CD4-positive, alpha-beta T cell (primary cell): ENCODE measurements at places on chromosomes 5 and 9.

GRCh38 chr5:158881091-158881880 lies 218.4 kb downstream of the EBF1 start:
- DNase-seq = no peak

GRCh38 chr9:92325991-92326500 lies 293 bp downstream of the CENPP start:
- no peak for DNase-seq

DNA sequence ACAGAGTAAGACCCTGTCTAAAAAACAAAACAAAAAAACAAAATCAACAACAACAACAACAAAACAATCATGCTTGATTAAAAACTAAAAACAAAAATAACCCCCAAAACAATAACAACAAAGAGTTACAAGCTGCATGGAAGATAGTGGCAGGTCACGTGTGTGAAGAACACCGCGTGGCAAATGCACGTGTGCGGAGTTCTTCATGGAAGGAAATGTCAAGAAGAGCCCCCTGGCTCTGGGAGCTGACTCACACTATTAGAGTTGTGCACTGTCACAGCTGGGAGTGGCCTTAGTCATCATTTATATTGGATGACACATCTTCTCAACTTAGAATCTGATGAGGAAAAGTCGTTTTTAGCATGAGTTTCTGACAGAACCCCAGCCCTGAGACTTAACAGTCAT lies 110.5 kb downstream of the JMY start:
- DNase-seq = no peak

DNA sequence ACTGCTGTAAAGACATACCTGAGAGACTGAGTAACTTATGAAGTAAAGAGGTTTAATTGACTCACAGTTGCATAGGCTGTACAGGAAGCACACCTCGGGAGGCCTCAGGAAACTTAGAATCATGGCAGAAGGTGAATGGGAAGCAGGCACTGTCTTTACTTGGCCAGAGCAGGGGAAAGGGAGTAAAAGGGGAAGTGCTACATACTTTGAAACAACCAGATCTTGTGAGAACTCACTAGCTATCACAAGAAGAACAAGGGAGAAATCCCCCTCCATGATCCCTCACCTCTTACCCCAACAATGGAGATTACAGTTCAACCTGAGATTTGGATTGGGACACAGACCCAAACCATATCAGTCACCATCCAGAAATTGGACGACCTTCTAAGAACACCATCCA lies 1285.8 kb upstream of the CDH9 start:
- no peak for DNase-seq

GRCh38 chr9:87119328-87119881 lies 172.1 kb upstream of the GAS1 start:
- no peak for DNase-seq

GRCh38 chr5:85340790-85341189 lies 956.1 kb upstream of the EDIL3 start:
- DNase-seq = no peak

GRCh38 chr5:58259685-58260152 lies 200.2 kb downstream of the PLK2 start:
- no peak for DNase-seq

GRCh38 chr9:94771096-94771495 lies 44.6 kb downstream of the AOPEP start:
- no peak for DNase-seq

GRCh38 chr9:106075960-106076327 lies 381.6 kb downstream of the TMEM38B start:
- no peak for DNase-seq

GRCh38 chr5:132471151-132471907 lies 19.2 kb downstream of the IRF1 start:
- no peak for DNase-seq

- no peak for DNase-seq
Observed at GRCh38 chr5:42944989-42945388, 95.1 kb downstream of the ANXA2R start.

DNA sequence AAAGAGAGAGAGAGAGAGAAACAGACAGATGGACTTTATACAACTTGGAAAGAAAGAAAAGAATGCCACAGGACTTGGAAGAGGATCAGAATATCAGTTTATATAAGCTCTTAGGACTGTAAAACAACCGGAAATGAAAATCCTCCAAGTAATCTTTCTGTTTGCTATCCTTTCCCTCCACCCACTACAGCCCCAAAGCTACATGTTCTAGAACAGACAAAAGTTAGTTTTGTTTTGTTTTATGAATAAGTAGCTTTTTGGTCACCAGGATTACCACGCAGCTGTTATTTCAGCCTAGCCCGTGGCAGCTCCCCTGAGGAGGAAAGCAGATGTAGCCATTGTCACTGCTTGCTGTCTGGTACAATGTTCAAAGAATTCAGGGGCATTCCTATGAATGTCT lies 66.6 kb downstream of the SH3TC2 start:
- DNase-seq = no peak

- DNase-seq = no peak
Observed at GRCh38 chr9:3285365-3286161, 240.2 kb downstream of the RFX3 start.

GRCh38 chr5:56845277-56845676 lies 29.9 kb downstream of the MAP3K1 start:
- DNase-seq = no peak

GRCh38 chr5:171891595-171891994 lies 106.0 kb downstream of the SMIM23 start:
- DNase-seq = no peak

DNA sequence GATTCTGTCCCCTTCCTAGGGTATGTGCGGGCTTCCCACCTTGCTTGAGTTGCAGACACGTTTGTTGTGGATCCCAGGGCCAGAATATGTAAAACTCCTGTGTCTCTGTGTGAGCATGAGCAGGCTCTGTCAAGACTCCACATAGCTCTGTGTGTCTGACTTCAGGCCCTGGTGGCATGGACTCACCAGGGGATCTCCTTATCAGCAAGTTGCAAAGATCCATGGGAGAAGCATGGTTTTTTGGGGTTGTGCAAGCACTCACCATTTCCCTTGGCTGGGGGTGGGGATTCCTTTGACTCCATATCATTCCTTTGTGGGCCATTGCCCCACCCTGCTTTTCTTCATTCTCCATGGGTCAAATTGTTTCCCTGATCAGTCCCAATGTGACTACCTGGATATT lies 205.6 kb downstream of the TUSC1 start:
- no peak for DNase-seq

GRCh38 chr5:129912601-129913255 lies 8.5 kb downstream of the CHSY3 start:
- DNase-seq = no peak

- DNase-seq = no peak
Observed at GRCh38 chr5:149608936-149609545, 27.7 kb downstream of the ARHGEF37 start.

- DNase-seq = peak; percentile 65
Observed at GRCh38 chr5:159444441-159445082, 114.3 kb upstream of the IL12B start.

GRCh38 chr5:157126-157715 lies 34.1 kb upstream of the LRRC14B start:
- DNase-seq = no peak

GRCh38 chr5:157520911-157521703 lies 54.5 kb downstream of the ADAM19 start:
- DNase-seq = no peak
